ENCODE measurements at places on chromosomes 2 and 18.
A peak's percentile ranks its signal among the peaks of the same experiment; 100 is the strongest.

- no peak for DNase-seq
Measured at GRCh38 chr2:108616751-108617161, 82.5 kb downstream of the LIMS1 start.

DNA sequence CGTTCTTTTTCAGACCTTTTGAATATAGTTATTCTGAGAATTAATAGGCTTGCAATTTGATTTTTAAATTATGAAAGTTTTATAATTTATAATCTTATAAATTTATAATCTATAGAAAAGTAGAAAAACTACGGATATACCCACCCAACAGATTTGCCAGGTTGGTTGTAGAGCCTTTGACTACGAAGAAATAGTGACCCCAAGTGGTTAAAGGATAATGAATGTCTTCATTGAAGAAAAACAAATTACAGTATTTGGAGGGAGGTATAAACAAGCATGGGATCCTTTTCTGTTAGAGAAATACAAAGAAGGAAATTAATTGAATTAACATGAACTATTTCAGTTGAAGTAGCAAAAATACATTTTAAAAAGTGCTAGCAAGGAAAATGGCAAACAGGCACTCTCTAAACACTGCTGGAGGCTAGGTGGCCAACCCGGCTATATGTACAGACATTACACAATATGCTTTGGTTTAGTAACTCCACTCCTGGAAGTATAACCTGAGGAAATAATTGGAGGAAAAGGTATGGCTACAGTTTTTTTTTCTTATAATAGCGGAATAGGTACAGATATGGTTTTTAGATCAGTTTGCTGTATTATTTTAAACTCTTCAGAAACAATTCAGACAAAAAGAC lies 110.9 kb downstream of the MIB1 start:
- no peak for DNase-seq

DNA sequence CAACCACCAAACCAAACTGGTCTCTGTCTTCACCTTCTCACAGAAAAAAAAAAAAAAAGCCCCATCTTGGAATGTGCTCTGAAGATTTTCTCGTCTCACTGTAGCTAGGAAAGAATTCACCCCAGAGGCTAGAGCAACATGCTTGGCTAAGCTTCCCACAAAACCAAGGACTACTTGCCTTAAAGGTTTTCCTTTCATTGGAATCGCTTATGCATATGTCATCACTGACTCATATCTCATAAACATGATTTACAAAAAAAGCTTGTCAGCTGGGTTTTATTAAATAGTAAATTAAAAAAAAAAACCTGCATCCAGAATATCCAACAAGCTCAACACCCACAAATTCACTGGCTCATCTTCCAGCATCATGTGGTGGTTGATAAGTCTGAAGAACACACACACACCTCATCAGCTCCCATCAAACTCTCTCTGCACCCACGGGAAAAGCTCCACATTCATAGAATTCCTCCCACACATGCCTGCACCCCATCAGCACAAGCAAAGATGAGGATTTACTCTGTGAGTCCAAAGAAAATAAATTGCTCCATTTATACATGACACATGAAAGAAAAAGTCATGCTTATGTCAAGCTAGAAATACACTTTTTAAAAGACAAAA lies 182.0 kb upstream of the TRIB2 start:
- DNase-seq = no peak

DNA sequence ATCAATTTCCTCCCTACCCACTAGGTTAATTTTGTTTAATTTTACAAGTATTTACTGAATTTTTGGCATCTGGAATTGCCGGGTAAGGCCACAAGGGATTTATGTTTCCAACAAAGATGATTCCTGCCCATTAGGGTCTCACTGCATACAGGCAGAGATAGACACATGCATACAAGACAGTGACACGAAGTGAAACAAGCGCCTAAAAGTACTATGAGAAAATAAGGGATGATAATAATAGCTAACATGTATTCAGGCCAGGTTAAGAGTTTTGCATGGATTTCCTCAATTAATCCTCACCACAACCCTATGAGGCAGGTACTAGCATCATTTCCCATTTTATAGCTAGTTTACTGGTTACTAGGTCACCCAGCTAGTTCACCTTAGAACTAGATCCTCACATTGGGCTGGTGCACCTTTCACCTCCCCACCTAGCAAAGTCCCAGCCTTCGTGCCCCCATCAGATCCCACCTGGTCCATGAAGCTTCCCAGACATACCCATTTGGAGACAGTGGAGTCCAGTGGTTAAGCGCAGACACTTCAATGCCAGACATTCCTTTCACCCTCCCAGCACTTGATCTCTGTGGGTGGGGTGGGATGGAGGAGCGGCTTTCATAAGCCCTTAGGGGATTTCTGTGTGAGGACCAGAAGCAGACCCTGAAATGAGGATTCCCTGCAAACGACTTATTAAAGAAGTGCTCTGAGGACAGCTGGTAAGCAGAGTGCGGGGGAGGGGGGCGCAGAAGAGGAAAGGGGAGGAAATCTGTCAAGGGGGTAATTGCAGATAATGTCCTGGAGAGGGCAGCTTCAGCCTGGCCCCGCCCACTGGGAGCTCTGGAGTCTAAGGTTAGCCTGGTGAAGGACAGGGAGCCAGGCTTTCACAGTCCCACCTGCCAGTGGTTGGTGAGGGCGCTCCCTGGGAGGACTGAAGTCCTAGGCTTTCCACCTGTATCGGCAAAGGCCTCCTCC lies 5.8 kb upstream of the DGUOK start:
- DNase-seq = no peak

GRCh38 chr2:120439067-120439368 lies 93.1 kb downstream of the INHBB start:
- DNase-seq = no peak

- DNase-seq = no peak
Measured at GRCh38 chr2:100752628-100753333, 67.2 kb upstream of the NPAS2 start.

DNA sequence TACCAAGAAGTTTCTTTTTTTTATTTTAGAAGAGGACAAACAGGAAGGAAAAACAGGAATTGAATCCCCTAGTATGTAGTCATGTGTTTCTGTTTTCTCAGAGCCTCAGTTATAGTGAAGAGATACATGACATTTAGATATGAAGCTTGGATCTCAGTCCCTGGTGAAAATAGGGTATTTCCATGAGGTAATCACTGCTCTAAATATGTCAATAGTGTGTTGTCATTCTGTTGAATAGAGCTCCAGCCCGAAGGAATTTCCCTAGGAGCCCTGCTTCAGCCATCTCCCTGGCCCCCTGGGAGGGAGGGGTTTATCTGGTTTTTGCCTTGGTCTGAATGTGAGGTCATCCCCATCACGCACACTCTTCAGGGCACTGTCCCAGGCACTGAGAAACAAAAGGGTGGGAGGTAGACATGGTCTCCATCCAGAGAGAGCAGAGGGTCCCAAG lies 47.1 kb upstream of the REL start:
- no peak for DNase-seq

DNA sequence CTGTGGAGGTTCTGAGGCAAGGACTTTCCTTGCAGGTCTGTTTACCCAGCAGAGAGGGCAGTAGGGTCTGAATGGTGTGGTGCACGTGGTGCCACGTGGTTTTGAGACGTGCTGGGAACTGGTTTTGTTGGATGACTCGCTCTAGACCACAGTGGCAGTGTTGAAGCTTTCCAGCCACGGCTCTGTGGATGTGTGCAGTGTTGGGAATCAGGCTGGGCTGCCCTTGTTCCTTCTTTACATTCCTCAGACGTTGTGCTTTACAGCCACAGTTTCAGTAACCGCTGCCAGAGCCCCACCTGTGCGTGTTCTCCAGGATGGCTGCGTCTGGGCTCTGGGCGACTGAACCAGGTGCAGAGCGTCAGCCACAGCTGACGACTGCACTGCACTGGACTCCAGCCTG lies 8.2 kb downstream of the CTDP1 start:
- no peak for DNase-seq

DNA sequence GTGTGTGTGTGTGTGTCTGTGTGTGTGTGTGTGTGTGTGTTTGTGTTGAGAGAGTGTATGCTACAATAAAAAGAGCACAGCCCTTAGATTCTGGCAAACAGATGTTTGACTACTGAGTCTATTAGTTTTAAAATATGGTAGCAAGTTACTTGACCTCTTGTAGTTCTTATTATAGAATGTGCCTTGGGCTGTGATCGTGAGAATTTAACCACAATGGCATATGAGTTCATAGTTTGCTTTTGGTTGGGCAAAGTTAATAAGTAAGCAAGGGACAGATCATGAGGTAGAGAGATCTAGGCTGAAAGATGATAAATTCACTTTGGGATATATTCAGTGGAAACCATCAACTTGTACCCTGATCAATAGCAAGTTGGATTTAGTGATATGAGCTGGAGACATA lies 334.3 kb upstream of the VWC2L start:
- no peak for DNase-seq

GRCh38 chr2:5035057-5035488 lies 657.1 kb upstream of the SOX11 start:
- DNase-seq = no peak

GRCh38 chr18:51559902-51560287 lies 362.4 kb upstream of the MEX3C start:
- DNase-seq = no peak

GRCh38 chr18:57784034-57784800 lies 18.9 kb downstream of the ATP8B1 start:
- peak; percentile 76 for DNase-seq

GRCh38 chr18:452816-453215 lies 47.7 kb downstream of the COLEC12 start:
- DNase-seq = no peak

DNA sequence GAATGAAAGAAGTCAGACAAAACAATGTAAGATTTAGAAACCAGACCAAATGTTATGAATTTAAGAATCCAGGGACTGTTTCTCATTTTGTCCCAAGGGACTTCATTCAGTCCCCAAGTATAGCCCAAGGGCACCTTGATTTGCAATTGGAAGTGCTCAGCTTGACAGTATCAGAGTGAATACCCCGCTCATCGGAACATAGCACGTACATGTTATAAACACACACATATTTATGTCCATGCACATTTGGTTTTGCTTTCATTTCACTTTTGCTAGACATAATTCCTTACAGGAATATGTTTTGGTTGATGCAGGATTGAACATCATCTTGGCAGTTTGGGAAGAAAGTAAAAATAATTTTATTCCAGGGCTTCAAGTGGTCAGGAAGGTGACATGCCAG lies 100.2 kb downstream of the PID1 start:
- no peak for DNase-seq

DNA sequence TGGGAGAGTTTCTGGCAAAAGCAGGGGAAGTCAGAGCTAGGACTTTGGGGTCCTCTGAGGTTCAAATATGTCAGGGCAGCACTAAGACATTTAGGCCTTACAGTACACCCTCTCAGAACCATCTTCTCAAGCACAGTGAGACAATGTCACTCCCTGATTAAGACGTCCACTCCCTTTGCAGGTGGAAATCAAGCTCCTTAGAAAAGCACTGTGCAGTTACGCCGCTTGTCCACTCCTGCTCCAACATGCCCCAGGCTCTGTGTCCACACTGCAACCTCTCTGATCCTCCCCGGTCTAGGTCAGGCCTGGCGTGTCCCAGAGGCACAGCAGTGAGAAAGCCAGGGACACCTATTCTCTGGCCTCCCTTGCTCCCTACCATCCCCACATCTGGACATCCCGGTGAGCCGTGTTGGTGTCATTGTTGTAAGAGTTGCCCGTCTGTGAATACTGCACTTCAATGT lies 528.6 kb upstream of the ID2 start:
- DNase-seq = no peak

GRCh38 chr2:234218266-234219045 lies 168.0 kb downstream of the SPP2 start:
- peak; percentile 16 for DNase-seq
